ENCODE measurements at places on chromosomes 12 and 14.

DNA sequence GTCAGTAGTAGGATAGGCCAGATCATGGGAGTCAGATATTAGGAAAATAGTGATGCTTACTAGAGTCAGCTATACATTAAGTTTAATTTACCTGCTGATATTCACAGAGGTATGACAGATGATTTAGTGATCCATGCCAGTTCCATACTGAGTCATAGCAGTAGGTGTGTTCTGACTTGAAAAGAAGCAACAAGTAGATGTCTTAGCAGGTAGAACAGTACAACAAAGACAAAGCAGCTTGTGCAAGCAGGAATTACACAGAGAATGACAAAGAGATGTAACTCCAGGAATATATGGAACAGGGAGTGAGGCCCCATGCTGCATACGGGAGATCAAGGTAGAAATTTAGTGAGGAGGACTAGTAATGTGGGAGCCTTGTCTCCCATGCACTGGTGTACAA is 556.9 kb downstream of the SLC16A7 start:
- DNase-seq = no peak

DNA sequence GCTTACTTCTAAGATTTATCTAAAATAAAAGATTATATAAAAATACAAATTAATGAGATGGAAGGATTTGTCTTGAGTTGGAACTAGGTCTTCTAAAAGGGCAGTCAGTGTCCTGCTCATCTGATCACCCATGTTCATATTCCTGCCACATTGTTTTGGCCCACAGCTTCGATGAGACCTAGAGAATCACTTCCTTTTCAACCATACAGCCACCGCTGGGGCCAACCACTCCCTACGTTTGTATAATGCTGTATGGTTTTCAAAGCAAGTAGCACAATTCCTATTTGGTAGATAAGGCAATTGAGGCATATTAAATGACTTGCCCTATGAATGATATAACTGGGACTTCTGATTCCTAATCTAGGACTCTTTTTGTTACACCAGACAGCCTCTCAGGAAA is 249.4 kb downstream of the ZFP36L1 start:
- DNase-seq = no peak

- DNase-seq = no peak
Measured at GRCh38 chr12:125098676-125099408, 33.6 kb downstream of the AACS start.

- DNase-seq = no peak
Measured at GRCh38 chr12:87231818-87232217, 797.4 kb downstream of the C12orf50 start.

DNA sequence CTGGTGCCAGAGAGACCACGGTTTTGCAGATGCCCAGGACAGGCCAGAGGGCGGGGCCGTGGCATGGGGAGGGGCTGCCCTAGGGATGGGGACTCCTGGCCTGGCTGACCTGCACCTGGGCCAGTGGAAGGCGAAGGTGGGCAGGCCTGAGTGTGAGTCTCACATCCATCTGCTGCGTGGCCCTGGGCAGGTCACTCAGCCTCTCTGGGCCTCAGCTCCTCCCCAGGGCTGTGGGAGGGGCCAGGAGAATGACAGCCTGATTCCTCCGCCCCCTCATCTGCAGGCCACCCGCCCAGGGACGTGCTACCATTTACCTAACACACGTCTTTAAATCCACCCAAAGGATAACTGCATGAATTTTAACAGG is 90.9 kb downstream of the GALNT9 start:
- no peak for DNase-seq

- DNase-seq = no peak
Measured at GRCh38 chr12:100987552-100988521, 193.3 kb downstream of the ANO4 start.

GRCh38 chr14:21263284-21264024 is 5.8 kb downstream of the HNRNPC start:
- no peak for DNase-seq

DNA sequence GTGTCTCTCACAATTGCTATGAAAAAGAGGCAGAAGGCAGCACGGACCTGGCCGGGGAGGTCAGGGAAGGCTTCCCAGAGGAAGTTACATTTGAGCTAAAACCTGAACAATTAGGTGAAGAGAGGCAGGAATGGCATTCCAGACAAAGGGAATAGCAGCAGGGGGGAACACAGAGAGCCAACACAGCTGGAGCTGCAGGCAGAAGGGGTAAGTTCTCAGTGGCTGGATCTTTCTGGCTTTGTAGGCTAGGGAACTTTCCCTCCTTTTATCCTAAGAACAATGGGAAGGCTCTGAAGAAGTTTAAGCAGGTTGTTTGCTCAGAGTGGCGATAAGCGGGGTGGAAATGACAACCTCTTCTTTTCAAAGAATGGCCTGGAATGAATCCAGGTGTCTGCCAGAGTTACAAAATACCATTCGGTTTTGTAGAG is 100.0 kb downstream of the PRIMA1 start:
- DNase-seq = no peak

- DNase-seq = no peak
Measured at GRCh38 chr14:65074449-65075150, 27.7 kb downstream of the MAX start.

DNA sequence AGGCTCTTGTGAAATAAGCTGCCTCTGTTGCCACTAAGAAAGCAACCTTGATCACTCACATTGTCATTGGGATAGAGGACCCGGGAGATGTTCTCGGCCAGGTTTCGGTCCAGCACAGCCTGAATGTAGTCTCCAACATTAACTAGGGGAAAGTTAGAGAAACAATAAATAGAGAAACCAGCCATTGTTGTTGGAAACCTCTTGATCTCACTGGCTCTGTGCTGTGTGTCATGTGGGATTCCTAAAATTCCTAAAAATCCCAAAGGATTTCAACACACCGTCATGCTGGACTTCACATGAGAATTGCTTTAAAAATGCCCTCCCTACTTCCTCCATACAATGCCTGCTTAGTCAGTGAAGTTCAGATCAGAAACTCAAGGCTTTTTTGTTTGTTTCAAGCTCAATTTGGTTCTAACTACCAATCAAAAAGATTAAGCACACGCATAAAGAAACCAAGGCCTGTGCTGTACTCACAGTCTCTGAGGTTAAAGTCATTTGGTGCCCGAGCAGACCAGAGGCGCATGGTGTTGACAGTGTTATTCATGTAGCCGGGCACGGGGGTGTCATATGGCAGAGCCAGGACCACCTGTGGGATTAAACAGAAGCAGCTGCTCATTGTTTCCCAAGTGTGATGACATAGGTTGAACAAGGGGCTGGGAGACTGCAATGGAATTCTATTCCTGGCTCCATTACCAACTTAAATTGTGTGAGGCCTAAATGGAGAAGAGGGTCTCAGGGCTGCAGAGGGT is 23.6 kb downstream of the PYGL start:
- DNase-seq = no peak

DNA sequence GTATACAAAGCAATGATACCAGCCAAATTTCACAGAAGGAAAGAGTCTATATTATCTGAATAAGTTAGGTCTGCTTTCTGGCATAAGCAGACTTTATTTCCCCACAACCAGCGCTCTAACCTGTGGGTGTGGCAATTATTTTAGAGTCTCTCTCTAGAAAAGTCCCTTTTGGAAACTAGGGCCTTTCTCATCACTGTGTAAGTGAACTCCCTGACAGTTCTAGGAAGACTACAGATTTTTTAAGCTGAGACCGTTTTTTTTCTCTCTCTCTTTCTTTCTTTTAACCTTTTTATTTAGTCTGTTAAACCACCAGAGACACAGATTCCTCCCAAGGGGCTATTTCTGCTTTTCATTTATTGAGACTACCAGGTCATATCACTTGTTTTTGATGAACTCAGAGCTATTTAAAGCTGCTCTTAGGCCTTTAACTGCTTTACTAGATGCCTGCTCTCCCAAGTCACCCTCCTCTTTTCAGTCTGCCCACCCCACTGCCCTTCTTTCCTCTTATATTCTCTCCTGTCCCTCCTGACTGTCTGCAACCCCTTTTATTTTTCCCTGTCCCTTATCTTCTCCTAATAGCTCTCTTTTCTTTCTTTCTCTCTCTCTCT is 69.2 kb upstream of the ARHGAP5 start:
- no peak for DNase-seq

DNA sequence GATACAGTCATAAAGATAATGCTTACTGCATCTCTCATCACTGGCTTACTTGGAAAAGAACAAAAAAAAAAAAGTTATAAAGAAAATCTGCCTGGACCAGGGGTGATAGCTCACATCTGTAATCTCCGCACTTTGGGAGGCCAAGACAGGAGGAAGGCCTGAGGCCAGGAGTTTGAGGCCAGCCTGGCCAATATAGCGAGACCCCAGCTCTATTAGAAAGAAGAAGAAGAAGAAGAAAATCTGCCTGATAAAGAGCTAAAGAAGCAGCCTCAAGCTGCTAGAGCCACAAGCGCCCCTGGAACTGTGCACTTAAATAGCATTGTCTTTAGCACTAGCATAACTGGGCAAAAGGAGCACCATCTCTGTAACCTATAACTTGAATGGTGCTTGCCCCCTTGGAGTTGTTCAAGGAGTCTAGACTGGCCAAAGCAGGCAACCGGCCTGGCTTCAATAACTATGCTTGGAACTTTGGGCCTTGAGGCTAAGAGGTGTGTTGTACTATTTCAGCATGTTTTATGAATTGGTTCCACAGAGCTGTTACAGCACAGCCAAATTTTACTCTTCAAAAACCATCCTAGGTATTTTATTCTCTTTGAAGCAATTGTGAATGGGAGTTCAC is 53.2 kb downstream of the SINHCAF start:
- DNase-seq = no peak

- peak; percentile 48 for DNase-seq
Measured at GRCh38 chr12:11653215-11653753, 3.8 kb downstream of the ETV6 start.

DNA sequence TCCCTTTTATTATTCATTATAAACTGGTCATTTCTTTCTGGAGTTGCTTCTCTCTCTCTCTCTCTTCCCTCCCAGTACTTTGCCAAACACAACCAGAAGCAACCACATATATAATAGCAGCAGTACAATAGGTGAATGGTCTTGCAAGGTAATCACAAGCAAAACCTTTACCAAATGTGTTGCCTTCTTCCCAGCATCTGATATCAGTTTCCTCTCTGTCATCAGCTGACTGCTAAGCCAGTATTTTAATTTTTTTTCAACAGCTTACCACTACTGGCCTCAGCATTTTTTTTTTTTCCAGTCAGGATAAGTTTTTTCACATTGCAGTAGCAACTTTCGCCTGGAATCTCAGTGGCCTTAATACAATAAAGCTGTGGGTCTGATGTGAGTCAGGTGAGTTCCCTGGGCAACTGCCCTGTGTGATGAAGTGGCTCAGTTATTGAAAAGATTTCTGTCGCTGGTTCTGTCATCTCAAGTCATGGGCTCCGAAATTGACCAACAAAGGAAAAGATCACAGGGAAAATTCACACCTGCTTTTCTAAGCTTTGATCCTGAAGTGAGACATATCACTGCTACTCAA is 282.5 kb upstream of the AMIGO2 start:
- DNase-seq = no peak

- no peak for DNase-seq
Measured at GRCh38 chr12:26123482-26123980, 1.3 kb downstream of the BHLHE41 start.

DNA sequence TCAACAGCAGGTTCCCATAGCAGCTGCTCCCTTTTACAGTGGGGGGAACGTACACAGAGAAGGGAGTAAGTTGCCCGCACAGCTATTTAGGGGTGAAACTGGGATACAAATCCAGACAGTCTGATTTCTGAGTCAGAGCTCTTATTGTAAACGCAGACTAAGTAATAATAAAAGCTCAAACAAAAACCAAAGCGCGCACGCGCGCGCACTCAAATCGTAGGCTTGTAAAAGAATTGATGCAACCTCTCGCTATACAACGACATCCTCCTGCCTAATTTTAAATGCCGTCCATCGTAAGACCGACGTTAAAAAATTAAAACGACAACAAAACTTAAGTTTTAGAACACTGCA is 747 bp upstream of the DACT1 start:
- DNase-seq = peak; percentile 69

- DNase-seq = no peak
Measured at GRCh38 chr12:16238661-16239060, 38.8 kb downstream of the SLC15A5 start.

DNA sequence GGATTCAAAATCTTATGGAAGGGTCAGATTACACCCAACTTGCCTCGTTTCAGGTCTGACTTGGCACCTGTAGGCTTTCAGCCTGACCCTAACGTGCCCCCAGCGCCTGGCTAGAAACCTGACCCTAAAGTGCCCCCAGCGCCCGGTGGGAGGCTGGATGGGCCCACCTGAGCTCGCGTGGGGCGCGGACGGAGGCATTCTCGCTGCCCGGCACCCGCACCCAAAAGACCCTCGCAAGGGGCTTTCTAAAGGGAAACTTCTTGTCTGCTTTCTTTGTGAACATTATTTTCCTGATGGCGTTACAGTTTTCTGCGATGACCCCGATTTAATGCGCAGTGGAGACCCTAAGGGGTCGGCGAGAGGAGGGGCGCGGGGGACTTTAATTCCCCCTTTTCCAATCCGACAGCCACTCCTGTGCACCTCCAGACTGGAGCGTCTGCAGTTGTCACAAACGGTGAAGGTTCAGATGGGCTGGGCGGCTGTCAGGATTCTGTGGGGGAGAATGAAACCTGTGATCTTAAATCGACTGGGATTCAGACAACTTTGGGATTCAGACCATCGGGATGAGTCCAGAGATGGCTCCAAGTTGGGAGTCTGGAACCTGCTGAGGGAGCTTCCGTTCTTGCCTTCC is 751 bp upstream of the HRK start:
- no peak for DNase-seq

DNA sequence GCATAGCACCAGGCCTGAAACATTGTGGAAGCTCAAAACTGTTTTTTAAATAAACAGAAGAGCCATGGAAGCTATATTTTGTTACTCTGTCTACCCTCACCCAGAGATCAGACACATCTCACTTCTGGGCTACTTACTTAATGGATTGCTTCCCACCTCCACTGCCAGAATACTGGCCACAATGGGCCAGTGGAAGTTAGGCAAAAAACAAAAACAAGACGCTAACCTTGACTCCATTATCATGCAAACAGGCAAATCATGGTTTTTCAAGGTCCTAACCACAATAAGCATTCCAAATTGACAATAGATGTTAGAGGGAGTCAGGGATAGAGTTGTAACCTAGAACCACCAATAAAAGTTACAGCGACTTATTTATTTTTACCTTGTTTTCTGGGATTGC is 52.7 kb upstream of the PTCSC3 start:
- no peak for DNase-seq

- no peak for DNase-seq
Measured at GRCh38 chr12:39902821-39903220, 203.1 kb downstream of the SLC2A13 start.

- DNase-seq = no peak
Measured at GRCh38 chr12:118237052-118237665, 101.2 kb downstream of the PEBP1 start.

DNA sequence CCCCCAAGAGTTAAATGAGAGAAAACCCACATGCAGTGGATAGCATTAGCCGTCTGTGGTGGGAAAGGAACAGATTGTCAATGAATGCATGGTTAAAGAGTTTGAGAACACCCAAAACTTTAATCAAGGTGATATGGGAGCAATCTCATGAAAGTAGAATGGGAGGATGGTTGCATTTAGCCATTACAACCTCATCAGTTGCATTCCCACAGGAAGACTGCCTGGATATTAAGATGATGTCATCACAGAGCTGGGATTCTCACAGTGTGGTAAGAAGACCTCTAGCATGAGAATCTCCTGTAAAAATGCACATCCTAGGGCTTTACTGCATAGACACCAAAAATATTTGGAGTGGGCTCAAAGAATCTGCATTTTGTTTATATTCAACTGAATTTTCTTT is 284.9 kb downstream of the RGS6 start:
- no peak for DNase-seq

Data from activated naive CD4-positive, alpha-beta T cell treated with anti-CD3 and anti-CD28 coated beads, Interleukin-2, amount 50 U/mL, for 16 hours (primary cell).